LoVo (cell line): ENCODE measurements at places on chromosomes 4 and X.

- no peak for DNase-seq
Measured at GRCh38 chr4:140222171-140222570, 68.2 kb upstream of the MAML3 start.

DNA sequence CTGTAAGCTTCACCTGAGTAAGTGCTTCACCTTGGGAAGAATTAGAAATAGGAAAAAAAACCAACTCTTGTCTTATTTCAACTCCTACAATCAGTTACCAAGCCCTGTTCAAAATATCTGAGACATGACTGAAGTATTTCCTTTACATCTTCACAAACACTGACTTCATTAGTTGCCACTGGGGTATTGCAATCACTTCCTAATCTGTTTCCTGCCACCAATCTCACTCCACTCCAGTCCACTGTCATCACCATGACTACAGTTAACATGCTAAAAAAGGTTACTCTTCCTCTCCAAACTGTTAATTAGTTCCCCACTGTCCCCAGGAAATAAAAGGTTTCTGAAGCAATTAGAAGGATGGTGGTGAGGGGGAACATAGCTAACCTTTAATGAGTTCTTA lies 3.3 kb upstream of the SUPT20HL1 start:
- no peak for DNase-seq

- no peak for DNase-seq
Measured at GRCh38 chr4:46425775-46426400, 36.0 kb upstream of the GABRA2 start.

DNA sequence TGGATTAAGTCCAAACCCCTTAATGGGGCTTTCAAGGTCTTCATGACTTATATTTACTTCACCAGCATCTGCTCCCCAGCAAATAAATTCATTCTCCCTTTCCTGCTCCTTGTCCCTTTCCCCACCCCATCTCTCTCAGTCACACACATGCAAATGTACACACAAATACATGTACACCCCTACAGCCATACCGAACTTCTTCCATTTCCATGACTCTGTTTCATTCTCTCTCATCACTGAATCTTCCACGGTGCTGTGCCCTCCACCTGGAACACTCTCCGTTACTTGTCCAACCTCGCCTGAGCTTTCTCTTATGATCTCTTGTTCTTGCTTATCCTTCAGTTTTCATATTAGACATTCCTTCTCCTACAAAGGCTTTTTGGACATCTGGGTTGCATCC lies 22.0 kb upstream of the RPA4 start:
- no peak for DNase-seq

DNA sequence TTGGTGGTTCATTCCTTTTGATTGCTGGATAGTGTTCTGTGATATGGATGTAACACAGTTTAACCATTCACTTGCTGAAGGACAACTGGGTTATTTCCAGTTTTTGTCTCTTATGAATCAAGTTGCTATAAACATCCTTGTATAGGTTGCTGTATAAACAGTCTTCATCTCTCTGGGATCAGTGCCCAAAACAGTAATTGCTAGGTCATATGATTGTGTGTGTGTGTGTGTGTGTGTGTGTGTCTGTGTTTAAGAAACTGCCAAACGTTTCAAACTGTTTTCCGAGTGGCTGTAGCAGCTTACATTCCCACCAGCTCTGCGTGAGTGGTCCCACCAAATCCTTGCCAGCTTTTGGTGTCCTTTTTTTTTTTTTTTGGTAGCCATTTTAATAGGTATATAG lies 60.4 kb downstream of the F11 start:
- DNase-seq: no peak

DNA sequence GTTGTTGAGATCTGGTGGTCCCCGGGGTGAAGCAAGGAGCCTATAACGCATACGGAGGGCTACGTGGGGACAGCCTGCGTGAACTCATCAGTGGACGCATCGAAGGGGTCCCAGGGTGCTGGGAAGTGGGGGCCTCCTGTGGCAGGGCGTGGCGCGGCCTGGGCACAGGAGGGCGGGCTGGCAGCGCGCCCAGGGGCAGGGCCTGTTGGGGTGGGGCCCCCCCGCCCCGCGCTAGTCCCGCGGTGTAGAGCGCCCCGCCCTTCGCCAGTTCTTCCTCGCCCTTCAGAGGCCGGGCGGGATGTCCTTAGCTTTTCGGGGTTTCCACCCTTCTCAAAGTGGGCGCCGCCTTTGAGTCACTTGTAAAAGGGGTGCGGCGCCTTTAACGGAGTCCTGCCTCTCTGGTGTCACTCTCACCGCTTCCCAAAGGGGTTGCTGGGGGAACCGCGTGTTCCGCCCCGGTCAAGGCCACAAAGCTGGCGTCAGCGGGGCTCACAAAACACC lies 632 bp downstream of the PLP2 start:
- DNase-seq: peak; percentile 73

- DNase-seq: no peak
Measured at GRCh38 chr4:88597970-88598660, 5.8 kb downstream of the HERC3 start.

GRCh38 chr4:16290681-16291420 lies 64.6 kb upstream of the TAPT1 start:
- no peak for DNase-seq

DNA sequence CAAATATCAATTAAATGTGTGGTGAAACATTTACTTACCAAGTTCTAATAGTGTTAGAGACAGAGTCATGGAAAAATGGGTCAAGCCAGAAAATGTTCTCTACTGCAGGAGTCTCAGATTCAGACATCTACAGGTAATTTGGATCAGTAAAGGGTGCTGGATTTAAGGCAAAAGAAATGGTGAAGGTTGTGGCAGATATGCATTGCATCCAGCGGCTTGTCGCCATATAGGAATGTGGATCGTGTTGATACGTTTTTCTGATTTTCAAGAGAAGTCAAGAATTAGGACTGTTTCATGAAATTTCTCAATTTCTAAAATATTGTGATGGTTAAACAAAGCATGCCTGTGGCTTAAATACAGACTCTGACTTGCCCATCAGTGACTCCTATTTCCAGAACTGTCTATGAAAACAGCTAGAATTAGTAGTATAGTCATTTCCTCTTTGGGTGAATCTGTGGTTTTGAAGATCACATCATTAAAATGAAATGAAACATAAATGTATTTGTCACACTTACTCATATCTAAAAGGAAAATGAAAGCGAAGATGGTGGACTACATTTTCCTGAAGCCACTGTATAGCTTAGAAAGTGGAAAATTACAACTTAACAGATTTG lies 110.1 kb upstream of the VEGFC start:
- DNase-seq: no peak

- no peak for DNase-seq
Measured at GRCh38 chrX:68568136-68568535, 69.3 kb downstream of the YIPF6 start.

- no peak for DNase-seq
Measured at GRCh38 chrX:44708470-44708869, 135.4 kb upstream of the DUSP21 start.

- DNase-seq: no peak
Measured at GRCh38 chrX:11244636-11245035, 48.6 kb upstream of the AMELX start.

- DNase-seq: no peak
Measured at GRCh38 chr4:154329268-154329868, 162.2 kb downstream of the DCHS2 start.

DNA sequence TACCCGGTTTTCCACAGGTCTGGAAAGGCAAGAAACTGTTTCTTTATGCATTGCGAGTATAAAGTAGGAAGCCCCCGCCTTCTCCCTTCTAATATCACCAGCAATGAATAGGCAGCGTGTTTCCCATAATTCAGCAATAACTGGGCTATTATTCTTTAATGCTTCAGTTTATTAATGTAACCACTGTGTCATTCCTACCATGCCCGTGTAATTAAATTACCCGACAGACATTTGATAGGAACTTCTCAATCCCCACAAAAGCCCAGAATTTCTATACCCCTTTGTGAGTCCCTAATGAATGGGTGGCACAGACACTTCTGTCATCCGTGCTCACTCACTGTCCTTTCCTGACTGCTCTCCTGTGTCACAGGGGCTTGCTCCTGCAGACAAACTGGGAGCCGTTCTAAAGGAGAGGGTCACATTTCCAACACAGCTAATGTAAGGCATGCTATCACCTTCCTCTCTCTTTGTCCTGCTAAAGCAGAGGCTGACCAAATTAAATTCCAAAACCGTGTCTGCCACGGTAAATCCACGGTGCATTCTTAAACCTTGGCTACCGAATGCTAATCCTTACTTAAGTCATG lies 108.5 kb upstream of the MID1 start:
- no peak for DNase-seq

DNA sequence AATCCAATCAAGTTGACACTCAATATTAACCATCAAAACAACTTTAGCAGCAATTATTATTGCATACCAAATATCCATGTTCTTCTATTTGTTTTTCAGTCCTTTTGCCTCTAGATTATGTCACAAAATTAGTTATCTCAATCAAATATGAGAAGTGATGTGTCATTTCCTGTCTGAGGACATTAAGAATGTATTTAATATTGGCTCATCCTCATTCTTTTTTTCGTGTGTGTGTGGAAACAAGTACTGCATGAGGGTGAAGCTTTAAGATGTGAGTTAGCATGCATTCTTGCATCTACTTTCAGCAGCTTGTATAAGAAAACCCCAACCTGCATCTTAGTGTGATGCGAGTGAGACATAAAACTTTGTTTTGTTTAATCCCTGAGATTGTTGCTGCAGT lies 301.4 kb downstream of the GRIA2 start:
- no peak for DNase-seq

GRCh38 chr4:84965553-84966381 lies 723 bp downstream of the WDFY3 start:
- peak; percentile 34 for DNase-seq

DNA sequence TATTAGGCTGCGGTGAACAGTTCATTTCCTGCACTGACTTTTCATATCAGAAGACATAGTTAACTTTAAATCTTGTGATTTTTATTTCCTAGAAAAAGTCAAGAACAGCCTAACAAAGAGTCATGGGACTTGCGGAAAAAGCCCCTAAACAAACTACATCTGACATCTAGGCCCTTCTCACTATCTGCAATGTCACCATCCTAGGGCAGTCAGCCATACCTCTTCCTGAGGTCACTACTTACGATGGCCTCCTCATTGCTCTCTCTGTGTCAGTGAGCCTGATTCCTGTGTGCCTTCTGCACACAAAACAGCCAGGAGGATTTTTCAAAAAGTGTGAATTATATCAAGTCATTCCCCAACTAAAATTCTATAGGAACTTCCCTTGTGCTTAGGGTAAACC lies 22.4 kb upstream of the KIT start:
- no peak for DNase-seq

DNA sequence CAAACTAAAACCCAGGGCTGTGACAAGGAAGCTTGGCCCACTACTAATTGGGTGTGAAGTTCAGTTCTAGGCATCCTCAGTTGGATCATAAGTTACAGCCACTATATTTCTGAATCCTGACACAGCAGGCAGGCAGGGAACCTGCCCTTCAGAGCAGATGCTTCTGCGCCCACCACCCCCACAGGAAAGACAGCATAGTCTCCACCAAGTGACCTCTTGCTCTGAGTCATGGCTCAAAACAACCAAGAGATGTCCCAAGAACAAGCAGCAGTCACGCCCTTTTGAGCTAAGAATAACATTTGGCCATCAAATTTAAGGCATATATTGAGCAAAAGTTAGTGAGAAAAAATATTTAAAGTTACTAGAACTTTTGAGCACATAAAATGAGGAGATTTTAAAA lies 170.7 kb upstream of the SMARCAD1 start:
- DNase-seq: no peak

GRCh38 chr4:128757712-128758111 lies 51.8 kb upstream of the JADE1 start:
- DNase-seq: no peak

DNA sequence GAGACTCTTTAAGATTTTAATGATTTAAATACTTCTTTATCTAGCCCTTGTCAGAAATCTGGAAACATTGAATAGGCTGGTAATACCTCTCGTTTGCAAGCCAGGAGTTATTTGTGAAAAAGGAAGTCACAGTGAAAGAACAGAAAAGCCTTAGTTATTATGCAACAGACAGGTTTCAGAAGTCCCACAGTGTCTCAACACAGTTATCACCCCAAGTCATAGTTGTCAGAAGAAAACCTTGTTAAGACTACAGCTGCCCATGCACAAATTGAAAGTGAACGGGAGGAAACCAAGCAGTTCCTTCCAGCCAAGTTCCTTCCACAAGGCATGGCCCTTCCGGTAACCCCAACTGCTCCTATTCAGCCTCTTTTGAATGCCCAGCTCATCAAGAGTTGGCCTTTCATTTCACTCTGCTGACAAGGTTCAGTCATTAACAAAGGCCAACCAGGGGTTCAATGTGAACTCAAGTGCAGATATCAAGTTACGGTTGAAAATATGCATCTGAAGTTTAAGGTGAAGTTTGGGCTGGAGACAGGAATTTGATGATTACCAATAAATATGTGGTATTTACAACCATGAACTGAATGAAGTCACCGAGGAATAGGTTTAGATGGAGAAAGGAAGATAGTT lies 15.6 kb downstream of the ALPK1 start:
- DNase-seq: no peak

DNA sequence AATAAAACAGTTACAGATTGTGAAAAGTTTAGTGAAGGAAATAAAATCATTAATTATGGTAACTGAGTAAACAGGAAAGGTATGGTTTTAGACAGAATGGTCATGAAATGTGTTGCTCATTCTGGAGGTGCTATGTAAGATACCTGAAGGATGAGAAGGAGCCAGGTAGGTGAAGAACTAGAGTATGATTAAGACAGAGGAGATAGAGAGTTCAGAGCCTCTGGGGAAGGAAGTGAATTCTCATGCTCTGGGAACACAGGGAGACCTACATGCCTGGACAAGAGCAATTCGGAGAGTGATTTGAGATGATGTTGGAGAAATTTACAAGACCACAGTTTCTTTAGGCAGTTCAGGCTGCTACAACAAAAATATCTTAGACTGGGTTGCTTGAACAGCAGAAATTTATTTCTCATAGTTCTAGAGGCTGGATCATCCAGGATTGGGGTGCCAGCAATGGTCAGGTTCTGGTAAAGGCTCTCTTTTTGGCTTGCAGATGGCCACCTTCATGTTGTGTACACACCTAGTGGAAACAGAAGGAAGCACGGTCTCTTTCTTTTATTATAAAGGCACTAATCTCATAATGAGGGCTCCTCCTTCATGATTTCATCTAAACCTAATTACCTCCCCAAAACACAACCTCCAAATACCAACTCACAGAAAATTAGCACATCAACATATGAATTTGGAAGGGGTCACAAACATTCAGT lies 1416.1 kb downstream of the PCDH7 start:
- no peak for DNase-seq

DNA sequence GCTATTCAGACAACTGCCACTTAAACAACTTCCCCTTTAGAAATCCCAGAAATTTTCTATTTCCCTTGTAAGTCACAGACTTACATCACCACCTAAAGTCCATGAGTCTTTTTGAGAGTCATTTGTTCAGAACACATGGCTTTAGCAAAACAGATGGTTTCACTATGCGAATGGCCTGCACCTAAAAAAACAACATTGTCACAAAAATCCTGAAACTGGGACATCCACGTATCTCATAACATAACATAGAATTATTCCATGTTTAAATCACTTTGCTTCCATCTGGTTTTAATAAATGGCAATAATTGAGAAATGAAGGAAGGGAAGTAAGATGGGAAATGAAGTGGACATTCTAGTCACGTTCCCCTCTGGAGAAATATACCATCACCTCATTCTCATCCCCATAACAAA lies 155.3 kb upstream of the EDNRA start:
- no peak for DNase-seq

- no peak for DNase-seq
Measured at GRCh38 chr4:111323496-111323895, 700.6 kb upstream of the PITX2 start.
